Stimulated activated CD8-positive, alpha-beta memory T cell treated with anti-CD3 and anti-CD28 coated beads, Interleukin-2, amount 100 ng/mL, for 1 hour (primary cell): ENCODE measurements at places on chromosomes 12 and 14.

DNA sequence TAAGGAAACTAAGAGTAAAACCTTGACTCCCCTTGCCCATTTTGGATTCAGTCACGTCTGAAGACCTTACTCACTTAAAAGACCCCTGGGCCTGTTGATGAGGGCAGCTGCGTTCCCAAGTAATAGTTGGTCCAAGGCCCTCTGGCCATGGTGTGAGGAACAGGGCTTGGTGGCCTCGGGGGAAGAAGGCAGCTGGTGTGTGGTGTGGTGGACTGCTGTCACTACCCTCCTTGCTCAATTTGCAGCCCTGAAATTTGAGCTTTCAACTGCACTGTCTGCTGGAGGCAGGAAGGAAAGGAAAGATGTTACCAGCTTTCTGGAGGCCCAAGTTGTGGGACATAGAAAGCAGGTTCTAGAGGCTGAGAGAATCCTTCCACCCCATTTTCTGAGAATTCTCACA is 128.2 kb downstream of the SLC38A6 start:
- DNase-seq = no peak

- no peak for DNase-seq
Measured at GRCh38 chr14:28143316-28143715, 623.3 kb upstream of the FOXG1 start.

DNA sequence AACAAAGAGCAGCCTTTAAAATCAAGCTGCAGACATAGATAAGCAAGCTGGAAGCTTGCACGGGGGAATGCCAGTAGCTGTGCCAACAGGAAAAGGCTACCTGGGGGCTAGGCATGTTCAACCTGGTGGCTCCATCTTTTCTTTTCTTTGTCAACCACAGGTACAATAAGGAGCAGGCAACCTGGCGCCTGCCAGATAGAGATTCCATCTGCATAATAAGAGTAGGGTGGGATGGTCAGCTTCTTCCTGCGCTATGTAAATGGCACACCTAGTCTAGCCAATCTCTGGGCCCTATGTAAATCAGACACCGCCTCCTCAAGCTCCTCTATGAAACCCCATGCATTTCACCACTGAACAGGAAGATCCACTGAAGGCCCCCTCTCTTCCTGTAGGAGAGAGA is 87.4 kb upstream of the PKP2 start:
- no peak for DNase-seq

DNA sequence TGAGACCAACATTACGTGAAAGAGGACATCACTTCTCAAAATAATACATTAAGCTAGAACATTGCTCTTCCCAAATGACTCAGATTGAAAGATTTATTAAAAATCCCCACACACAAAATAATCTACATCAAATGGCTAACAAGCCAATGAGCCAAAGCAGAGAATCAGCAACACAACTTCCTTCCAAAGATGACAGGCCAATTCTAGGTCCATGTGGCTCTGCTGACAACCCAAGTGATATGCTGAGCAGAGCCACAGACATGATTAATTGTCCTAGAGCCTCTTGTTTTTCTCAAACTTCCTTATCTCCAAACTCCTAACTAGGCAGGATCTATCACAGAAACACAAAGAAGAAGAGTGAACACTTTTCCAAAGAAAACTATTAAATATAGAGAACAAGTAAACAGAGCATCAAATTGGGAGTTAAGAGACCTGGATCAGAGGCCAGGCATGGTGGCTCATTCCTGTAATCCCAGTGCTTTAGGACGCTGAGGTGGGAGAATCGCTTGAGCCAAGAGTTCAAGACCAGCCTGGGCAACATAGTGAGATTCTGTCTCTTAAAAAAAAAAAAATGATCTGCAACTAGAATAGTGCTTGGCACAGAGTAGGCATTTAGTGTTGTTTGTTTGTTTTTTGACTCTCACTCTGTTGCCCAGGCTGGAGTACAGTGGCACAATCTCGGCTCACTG is 38.5 kb downstream of the SENP1 start:
- DNase-seq = no peak

- DNase-seq = no peak
Measured at GRCh38 chr12:49483619-49484018, 55.2 kb upstream of the KCNH3 start.

GRCh38 chr12:76451528-76451927 is 103.3 kb upstream of the BBS10 start:
- no peak for DNase-seq

- no peak for DNase-seq
Measured at GRCh38 chr12:56086608-56087007, 6.6 kb downstream of the ERBB3 start.

GRCh38 chr14:80055667-80056496 is 155.4 kb downstream of the DIO2 start:
- DNase-seq = no peak

- DNase-seq = no peak
Measured at GRCh38 chr12:71262466-71262865, 104.7 kb upstream of the TSPAN8 start.

DNA sequence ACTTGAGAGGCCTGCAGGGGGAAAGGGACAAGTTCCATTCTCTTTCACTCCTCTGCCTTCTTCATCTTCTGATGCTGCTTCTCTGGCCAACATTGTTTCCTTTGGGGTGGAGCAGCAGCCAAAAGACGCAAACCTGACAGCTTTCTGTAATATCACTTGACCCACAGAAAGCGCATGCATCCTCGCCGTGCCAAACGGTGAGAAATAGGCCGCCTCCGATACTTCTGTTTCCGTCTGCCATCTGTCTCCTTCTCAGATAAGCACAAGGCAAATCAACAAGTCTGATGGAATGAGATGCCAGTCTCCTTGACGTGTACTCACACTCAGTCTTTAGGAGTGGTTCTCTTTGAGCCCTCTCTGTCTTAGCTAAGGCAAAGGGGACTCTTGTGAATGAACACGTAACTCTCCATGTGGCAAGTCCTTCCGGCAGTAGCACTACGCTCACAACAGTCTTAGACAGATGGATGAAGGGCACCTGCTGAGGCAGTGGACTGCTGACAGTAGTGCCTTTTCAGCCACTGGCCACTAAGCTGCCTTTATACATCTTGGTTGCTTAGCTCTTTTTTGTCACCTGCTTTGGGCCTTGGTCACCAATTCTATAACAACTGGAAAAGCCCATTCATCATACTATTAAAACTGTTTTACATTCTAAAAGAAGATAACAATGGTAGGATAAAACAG is 214.1 kb downstream of the FBXL14 start:
- DNase-seq = no peak
